Astrocyte of the spinal cord (primary cell): ENCODE measurements at places on chromosomes 6 and 20.

GRCh38 chr6:32700391-32701040 lies 34.1 kb upstream of the HLA-DQB1 start:
- peak; percentile 66 for DNase-seq

DNA sequence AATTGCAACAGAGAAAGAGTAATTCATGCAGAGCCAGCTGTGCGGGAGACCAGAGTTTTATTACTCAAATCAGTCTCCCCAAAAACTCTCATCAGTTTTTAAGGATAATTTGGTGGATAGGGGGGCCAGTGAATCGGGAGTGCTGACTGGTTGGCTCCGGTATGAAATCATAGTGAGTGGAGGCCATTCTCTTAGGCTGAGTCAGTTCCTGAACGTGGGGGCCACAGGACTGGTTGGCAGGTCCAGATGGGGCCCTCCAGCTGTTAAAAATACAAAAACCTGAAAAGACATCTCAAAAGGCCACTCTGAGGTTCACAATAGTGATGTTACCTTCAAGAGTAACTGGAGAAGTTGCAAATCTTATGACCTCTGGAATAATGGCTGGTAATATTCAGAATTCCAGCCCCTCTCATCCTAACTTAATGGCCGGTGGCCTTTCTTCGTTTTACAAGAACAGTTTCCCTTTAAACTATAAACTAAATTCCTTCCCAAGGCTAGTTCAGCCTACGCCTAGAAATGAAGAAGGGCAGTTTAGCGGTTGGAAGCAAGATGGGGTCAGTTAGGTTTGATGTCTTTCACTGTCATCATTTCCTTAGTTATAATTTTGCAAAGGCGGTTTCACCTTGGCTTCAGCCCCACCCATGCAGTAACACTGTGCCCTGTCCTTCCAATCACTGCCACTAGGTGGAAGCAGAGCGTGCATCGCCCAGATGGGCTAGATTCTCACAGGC lies 6.8 kb upstream of the MICA start:
- peak; percentile 65 for DNase-seq

GRCh38 chr6:147530132-147531060 lies 21.9 kb downstream of the SAMD5 start:
- DNase-seq = no peak

GRCh38 chr20:44728801-44729443 lies 13.8 kb downstream of the CCN5 start:
- DNase-seq = peak; percentile 62

- peak; percentile 99 for DNase-seq
These were observed 3.4 kb upstream of the NSFL1C start for GRCh38 chr20:1469925-1470571.

- DNase-seq = no peak
These were observed 17.7 kb downstream of the CST8 start for GRCh38 chr20:23508449-23509229.

DNA sequence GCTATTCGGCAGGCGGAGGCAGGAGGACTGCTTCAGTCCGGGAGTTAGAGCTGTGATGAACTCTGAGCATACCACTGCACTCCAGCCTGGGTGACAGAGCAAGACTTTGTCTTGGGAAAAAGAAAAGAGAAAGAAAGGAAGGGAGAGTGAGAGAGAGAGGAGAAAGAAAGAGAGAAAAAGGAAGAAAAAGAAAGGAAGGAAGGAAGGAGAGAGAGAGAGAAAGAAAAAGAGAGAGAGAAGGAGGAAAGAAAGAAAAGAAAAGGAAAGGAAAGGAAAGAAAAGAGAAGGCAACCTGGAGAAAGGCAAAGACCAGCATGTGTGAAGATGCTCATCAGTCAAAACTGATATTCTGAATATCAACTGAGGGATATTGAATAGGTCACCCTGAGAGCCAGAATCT lies 143.1 kb upstream of the SASH1 start:
- no peak for DNase-seq

DNA sequence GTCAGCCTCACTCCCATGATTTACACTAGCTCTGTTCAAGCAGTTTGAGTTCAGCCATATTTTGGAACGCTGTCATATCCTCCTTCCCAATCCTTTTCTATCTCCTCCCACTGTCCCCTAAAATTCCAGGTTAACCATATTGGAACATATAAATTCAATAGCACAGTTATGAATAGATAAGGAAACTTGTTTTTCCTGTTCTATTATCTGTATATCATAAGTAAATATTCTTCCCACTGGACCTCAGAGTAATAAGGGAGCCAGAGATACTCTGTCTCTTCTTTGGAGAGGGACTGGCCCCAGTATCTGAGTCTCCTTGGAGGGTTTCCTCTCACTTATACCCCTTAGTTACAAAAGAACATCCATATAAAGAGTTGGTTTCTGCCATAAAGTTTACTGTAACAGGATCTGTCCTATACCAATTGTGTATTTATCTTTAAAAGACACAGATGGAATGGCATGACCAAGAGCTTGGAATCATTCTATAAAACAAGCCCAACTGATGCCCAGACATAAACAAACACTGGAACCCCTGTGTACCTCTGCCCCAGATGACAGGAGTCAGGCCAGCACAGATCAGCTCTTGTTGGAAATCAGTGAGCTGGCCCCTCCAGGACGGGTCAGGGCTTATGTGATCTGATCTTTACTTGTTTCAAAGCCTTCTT lies 67.1 kb downstream of the EPB41L2 start:
- DNase-seq = no peak
